Activated naive CD4-positive, alpha-beta T cell treated with anti-CD3 and anti-CD28 coated beads, Interleukin-2, amount 50 U/mL, for 16 hours (primary cell): ENCODE measurements at places on chromosomes 1 and 21.

GRCh38 chr1:18108299-18109057 is 880 bp downstream of the IGSF21 start:
- DNase-seq: no peak

DNA sequence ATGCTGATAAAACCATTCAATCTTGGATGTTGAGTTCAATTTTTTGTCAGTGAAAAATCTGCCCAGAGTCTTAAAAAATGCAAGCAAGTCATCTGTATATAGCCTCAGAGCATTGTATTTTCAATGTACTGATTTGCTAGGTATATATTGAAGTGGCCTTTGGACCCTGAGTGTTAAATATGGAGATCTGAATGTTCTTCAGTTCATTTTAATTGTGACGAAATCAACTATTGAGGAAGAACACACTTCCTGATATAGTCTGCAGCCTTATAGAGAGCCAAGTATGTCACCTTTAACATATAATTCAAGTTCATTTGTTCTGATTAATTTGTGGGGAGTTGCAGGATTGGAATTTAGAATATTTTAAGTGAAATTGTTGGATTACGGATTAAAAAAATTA is 128.1 kb downstream of the ST6GALNAC3 start:
- no peak for DNase-seq

GRCh38 chr21:41321211-41321907 is 4.8 kb downstream of the FAM3B start:
- no peak for DNase-seq

DNA sequence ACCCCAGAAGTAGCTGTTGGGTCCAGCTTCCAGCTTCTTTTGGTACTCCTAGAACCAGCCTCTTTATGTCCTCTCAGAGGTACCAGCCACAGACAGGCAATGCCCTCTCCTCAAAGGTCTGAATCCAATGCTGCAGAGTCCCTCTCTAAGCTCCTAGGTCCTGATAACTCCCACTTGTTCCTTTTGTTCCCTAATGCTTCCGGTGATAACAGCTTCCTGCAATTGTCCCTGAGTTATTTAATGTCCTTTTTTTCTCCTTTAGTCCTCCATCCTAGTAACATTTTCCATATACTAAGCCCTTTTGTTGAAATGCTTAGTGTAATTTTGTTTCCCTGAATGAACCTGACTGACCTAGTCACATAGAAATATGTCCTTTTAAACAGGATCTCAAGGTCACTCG is 201.7 kb upstream of the BEND5 start:
- DNase-seq: no peak

DNA sequence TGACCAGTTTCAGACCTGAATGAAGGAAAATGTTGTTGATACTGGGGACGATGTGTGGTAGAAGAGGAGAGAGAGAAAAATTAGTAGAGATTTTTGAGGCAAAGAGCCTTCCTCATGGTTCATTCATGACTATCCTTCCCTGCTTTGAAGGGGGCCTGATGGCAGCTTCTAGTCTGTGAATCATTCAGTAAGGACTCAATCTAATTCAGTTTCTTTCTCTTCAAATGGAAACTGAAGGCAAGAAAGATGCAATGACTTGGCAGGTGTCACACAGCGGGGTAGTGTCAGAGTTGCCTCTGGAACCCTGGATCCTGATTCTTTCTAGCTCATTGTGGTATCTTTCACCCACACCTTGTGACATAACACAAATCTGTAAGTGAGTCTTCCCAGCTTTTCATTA is 14.9 kb upstream of the CD5L start:
- no peak for DNase-seq

DNA sequence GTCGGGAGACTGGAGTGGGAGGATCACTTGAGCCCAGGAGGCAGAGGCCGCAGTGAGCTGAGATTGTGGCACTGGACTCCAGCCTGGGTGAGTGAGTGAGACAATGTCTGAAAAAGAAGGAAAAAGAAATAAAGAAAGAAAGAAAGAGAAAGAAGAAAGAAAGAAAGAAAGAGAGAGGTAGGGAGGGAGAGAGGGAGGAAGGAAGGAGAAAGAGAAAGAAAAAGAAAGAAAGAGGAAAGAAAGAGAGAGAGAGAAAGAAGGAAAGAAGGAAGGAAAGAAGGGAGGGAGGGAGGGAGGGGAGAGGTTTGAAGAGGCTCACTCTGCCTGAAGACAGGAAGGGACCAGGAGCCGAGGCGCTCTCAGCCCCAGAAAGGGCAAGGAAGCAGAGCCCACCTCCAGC is 4.8 kb upstream of the TCP10L start:
- no peak for DNase-seq

DNA sequence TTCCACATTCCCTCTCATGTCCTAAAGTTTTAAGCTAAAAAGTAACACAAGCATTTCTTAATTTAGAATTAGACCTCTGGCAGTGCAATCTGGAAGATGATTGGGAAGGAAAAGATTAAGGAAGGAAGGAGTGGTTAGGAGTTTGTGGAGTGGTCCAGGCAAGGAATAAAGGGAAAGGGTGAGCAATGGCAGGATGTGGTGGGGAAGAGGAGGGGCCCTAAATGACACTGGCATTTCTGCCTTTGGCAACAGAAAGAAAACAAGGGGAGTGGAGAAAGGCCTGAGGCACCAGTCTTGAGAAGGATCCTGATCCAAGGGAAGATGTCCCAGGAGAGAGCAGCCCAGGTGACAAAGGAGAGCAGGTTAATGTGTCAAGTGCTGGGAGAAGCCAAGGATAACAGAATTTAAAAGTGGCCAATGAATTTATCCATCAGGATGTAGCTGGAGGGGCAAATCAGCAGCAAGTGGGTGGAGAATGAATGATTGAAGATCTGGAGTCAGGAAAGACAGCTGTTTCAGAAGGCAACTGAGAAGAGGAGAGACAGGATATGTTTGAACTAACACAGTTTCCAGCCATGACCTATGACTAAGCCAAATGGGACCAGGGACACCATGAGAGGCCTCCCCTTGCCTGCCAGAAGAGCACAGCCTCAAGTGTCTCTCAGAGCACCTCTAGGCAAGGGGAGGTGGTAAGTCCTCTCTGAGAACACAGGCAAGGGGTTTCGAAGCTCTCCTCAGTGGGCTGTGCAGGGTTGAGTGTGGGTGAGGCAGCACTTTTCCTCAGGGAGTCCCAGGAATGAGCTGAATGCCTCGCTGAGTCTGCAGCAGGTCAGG is 20.9 kb upstream of the LY9 start:
- DNase-seq: no peak
